Tibial artery (tissue), 4 donors: ENCODE measurements at places on chromosomes 11 and 22.

DNA sequence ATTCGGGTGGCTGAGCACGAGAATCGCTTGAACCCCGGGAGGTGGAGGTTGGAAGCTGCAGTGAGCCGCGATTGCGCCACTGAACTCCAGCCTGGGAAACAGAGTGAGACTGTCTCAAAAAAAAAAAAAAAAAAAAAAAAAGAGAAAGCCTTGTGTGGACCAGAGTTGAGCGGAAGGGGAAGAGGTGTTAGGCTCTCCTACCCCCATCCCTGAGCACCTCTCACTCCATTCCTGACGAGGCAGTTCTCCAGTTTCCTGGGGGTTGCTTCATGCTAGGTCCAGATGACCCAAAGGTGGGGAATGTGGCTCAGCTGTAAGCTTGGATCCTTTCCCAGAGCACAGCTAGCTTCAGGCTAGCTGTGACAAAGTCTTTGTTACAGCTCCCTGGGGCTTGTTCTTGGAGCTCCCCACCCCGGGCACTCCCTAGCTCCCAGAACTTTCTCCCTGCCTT, 8.8 kb upstream of the DNAL4 start:
- peak; percentile 57 for DNase-seq

GRCh38 chr11:123525097-123525496, 95.0 kb downstream of the GRAMD1B start:
- no peak for DNase-seq

GRCh38 chr11:118928870-118929500, 3.3 kb upstream of the BCL9L start:
- DNase-seq = no peak

- DNase-seq = no peak
Measured at GRCh38 chr11:27328614-27329013, 34.4 kb downstream of the CCDC34 start.

DNA sequence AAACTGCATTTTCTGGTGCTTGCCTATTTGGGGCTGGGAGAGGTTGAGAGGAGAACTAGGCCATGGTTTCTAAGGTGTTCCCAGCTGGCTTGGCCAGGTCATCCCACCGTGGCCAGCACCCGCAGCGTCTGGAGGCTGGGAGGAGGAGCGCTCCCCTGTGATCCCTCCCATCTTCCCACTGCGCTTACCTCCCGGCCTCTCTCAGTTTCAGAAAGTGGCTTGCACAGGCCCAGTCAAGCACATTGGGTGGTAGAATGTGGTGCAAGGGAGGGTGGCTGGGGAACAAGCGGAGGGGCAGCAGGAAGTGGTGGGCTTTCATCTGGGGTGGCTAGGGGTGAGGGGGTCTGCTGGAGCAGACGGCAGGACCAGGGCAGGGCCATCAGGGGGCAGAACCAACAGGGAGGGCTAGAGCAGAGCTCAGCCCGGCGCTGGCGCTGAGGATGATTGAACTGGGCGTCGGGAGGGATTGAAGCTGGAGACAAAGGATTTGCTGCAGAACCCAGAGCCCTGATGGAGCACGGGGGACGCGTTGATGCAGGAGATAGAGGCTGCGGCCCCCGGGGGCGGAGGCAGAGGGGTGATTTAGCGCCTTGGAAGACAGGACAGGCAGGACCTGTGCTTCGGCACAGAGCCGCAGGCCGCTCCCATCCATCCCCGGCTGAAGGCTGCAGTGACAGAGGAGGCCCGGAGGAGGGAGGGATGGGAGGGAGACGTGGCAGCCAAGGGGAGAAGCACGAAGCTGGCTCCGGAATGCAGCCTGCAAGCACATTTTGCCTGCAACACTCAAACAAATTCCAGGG, 76.0 kb downstream of the TRIM29 start:
- no peak for DNase-seq

GRCh38 chr11:60511393-60511792, 3.8 kb upstream of the MS4A13 start:
- no peak for DNase-seq

DNA sequence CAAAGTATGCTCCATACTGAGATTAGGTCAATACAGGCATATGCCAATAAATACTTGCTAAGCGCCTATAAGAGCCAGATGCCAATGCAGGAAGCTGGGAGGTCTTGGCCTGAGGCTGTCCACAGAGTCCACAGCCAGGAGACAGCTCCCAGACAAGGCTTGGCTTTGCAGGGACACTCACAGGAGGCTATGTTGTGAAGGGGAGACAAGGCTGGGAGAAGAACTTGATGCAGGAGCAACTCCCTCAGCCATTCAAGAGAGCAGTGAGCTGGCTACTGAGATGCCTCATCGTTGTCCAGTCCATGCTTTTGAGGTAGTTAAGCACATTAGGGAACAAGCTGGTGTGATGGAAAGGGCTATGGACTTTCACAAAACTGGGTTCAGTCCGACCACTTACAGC, 891.5 kb downstream of the TBC1D22A start:
- no peak for DNase-seq

DNA sequence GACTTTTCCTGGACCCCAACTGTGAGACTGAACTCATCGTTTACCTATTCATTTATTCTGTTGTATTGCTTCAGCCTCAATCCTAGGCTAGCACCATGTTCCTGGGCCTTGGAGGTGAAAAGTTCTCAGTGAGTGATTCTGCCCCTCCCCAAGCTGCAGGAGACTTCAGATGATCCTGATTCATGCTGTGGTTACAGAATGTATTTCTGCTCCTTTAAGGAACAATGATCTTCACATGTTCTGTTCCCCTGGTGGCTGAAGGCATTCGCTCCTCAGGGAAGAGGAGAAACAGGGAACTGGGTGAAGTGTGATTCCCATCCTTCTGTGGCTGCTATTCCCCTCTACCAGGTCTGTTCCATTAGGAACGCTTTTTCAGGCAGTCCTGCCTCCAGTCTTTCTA, 2.4 kb downstream of the OR52E1 start:
- DNase-seq = no peak

DNA sequence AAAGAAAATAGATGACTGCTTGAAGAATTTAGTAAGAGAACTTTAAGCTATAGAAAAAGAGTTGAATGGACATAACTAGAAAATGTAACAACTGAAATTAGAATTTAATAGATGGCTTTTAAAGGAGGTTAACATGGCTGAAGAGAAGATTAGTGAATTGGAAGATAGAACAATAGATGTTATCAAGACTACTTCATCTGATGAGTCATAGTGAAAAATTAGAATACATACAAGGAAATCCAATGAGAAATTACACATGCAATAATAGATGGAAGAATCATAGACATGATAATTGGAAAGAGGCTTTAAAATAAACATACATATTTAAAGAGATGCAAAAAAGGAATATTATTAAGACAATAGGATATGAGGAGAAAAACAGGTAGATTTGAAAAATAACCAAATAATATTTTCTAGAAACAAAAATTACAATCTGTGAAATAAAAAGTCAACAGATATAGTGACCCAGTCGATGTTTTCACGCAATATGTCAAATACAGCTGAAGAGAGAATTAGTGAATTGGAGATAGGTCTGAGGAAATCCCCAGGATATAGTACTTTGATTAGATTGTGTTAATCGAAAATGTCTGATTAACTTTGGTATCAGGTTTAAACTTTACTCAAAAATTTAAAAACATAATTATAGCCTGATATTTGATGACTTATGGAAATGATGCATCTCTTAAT, 28.2 kb downstream of the CAT start:
- DNase-seq = no peak
